ENCODE measurements at places on chromosomes 1 and 21. TPM values are rescaled to one million over a fixed set of nuclear protein-coding genes. Genes with fewer than 3 reads are reported as not detected.

CELA3A gene
- not detected for total RNA-seq

RHD gene
- total RNA-seq = not detected

- H3K36me3 ChIP-seq = no peaks in the 10 kb centered on the region
- peaks cover 14% of the 10 kb centered on the region for H3K4me1 ChIP-seq
- H3K27me3 ChIP-seq = no peaks in the 10 kb centered on the region
- H3K27ac ChIP-seq = peak overlapping the region; percentile 54
- H3K4me3 ChIP-seq = no peak overlapping the region
Observed at GRCh38 chr21:41369105-41369919, 7.5 kb downstream of the MX2 start.

DNA sequence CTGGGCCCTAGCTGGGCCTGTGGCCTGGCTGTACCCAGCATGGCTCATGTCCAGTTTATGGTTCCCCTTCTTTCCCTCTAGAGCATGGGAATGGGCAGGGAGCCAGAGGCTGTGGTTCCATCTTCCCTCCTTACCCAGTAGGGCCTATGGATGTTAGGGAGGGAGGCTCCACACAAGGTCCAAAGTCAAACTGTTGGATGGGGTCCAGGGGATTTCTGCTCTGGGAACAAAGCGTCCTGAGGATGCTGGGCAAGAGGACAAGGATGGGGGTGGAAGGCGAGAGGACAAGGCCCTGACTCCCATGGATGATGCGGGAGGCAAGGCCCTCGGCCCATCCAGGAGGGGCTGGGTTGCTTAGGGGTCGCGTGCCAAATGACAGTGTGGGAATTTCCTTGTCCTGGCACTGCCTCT, 17.3 kb downstream of the CSF1 start:
- H3K4me3 ChIP-seq = no peak overlapping the region
- H3K4me1 ChIP-seq = peaks cover 49% of the 10 kb centered on the region
- peaks cover 39% of the 10 kb centered on the region for H3K36me3 ChIP-seq
- H3K27ac ChIP-seq = peak overlapping the region; percentile 78
- DNase-seq = peak; percentile 38

DNA sequence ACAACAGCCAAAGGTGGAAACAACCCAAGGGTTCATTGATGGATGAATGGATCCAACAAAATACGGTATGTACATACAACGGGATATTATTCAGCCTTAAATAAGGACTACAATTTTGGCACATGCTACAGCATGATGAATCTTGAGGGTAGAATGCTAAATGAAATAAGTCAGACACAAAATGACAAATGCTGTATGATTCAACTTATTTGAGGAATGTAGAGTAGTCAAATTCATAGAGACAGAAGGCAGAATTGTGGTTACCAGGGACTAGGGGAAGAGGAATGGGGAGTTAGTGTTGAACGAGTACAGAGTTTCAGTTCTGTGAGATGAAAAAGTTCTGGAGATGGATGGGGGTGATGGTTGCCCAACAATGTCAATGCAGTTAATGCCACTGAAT, 118.0 kb upstream of the PAXBP1 start:
- H3K4me3 ChIP-seq = no peak overlapping the region
- DNase-seq = no peak
- H3K27me3 ChIP-seq = no peaks in the 10 kb centered on the region
- H3K27ac ChIP-seq = no peak overlapping the region
- H3K4me1 ChIP-seq = no peaks in the 10 kb centered on the region
- no peaks in the 10 kb centered on the region for H3K36me3 ChIP-seq

DNA sequence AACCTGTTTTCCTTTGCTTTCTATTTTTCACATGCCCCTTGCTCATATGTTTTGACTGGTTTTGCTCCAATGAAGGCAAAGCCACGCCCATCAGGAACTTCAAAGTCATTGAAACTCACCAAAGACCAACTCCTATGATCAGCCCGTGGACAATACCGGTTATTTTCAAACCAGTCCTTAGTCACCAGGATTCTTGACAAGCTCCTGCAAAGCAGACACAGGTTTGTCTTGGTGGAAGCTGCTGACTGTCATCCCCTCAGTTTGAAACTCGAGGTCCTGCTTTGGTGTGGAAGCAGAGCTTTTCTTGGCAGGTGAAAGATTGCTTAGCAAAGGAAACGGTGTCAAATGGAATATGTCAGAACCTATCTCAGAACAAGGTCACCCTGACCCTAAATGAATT, 384.7 kb upstream of the CXADR start:
- no peak overlapping the region for H3K27ac ChIP-seq
- peaks cover 6% of the 10 kb centered on the region for H3K4me1 ChIP-seq
- H3K27me3 ChIP-seq = no peaks in the 10 kb centered on the region
- no peaks in the 10 kb centered on the region for H3K36me3 ChIP-seq

DNA sequence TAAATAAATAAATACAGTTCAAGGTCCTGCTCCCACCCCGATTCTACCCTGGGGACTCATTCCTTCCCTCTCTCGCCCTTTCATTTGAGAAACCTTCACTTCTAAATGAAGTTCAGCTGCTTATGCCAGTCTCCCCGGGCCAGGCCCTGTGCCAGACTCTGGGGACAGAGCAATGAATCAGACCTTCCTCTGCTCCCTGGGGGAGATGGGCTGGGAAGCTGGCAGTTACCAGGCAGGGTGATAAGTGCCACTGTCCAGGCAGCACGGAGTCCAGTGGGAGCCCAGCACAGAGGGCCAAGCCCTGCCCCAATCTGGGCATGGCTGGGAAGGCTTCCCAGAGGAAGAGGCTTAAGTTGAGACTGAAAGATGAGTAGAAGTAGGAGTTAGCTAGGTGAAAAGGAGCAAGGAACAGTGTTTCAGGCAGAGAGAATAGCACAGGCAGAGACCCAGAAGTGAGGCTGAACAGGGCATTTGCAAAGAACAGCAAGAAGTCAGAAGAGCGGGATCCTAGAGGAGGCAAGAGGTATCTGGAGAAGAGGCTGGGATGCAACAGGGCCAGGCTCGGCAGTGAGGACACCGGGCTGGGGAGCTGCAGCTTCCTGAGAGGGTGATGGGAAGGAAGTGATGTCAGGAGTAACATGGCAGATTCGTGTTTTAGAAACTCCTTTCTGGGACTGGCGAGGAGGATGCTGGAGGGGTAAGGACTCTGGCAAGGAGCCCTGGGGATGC, 13.5 kb downstream of the KCNQ4 start:
- DNase-seq = no peak
- H3K27me3 ChIP-seq = no peaks in the 10 kb centered on the region
- peaks cover 8% of the 10 kb centered on the region for H3K4me1 ChIP-seq
- no peak overlapping the region for H3K4me3 ChIP-seq
- no peak overlapping the region for H3K27ac ChIP-seq

GRCh38 chr1:211566431-211567025, 12.4 kb downstream of the SLC30A1 start:
- H3K4me3 ChIP-seq = no peak overlapping the region
- DNase-seq = no peak
- H3K36me3 ChIP-seq = no peaks in the 10 kb centered on the region
- H3K4me1 ChIP-seq = no peaks in the 10 kb centered on the region
